ENCODE measurements at places on chromosomes 2 and 18. TPM values are rescaled to one million over a fixed set of nuclear protein-coding genes. Genes with fewer than 3 reads are reported as not detected.

The ACVR2A gene
- polyA plus RNA-seq: 6.6 TPM

The IL1RL1 gene
- polyA plus RNA-seq: 2.3 TPM

The DNAJC5G gene
- 0.02 TPM for polyA plus RNA-seq

The ASB1 gene
- 32.5 TPM for polyA plus RNA-seq

The DNAH7 gene
- polyA plus RNA-seq: 0.62 TPM

The PTMA gene
- polyA plus RNA-seq: 2,183 TPM

The PID1 gene
- 5.2 TPM for polyA plus RNA-seq

The PAX8 gene
- 0.41 TPM for polyA plus RNA-seq

DNA sequence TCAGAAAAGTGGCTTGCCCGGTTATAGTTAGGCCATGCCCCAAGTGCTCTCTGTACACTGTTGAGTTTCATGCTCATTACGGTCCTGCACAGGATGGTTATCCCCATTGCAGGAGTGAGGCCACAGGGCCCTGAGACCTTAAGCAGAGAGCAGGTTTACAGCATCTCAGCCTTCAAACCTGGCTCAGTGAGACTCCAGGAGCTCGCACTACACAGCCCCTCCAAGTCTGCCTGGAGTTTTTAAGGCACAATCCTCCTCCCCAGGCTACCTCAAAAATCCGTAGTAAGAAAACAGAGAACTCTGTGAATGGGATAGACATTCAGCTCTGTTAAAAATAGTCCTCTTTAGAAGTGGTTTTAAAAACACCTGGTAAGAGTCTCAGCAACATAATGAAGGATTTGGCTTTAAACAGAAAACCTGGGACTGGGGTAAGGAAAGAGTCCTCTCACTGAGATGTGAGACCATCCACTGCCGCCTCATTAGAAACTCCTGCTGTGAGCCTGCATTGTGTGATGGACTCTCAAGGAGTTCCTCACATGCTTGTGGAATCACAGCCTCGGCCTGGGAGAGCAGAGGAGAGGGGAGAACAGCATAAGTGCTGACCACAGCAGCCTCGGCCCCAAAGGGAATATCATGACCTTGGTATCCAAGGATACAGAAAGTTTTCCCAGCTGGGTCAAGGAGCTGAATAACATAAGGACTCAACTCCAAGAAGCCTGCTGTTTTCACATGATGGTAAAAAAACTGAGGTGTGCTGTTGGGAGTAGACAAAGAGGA is 214.8 kb downstream of the ATAD2B start:
- DNase-seq: no peak

DNA sequence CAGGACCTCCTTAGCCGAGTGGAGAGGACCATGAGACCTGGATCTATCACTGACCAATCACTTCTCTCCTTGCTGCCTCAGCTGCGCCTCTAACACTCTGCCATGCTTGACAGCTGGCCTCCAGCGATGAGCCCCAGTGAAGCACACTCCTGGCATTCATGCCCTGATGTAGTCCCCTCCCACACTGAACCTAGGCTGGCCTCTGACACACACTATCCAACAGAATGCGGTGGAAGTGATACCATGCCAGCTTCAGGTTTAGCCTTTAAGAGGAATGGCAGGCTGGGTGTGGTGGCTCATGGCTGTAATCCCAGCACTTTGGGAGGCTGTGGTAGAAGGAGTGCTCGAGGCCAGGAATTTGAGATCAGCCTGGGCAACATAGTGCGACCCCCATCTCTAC is 73.7 kb upstream of the LAPTM4A start:
- no peak for DNase-seq

DNA sequence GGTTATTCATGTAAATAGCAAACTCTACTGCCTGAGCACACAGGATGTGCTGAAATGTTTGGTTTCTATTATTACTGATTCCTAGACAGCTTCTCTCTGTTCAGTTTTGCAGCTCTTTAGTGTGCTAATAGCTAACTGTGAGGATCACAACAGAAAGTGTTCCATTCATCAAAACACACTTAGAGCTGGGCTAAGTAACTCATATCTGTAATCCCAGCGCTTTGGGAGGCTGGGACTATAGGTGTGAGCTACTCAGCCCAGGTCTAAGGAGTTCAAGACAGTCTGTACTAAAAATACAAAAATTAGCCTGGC is 63.2 kb downstream of the MOGAT1 start:
- DNase-seq: no peak

DNA sequence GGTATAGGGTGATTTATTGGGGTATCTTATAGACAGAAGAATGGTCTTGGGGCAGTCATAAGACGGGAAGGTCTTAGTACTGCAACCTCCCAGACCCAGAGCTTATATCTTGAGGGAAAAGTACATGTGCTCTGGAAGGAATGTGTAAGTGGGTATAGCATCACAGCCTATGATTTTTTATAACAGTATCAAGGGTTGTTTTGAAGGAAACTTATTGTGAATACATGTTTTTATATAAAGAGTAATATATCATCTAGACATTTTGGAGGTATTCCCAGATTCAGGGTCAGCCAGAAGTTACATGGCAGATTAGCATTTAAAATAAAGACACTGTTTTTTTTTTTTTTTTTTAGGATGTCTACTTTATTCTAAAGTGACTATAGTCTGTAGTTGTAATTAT is 47.6 kb upstream of the STON1 start:
- DNase-seq: no peak

- DNase-seq: no peak
Measured at GRCh38 chr2:44656460-44656859, 285.0 kb upstream of the SIX3 start.

DNA sequence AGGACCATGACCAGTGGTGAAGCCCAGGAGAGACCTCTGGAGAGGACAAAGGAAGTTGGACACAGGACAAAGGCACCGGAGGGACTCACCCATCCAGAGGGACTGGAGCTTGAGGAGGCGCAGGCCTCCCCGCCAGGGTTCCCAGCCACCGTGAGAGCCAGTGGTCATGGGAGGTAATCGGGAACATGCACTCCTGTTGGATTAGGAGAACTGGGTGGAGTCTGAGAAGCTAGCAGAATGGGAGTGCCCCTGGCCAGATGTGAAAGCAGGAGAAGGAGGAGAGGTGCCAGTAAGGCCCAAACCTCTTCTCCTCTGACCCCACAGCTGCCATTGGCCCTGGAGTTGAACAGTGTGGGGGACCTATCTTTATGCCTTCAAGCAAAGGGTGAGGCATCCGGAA is 20.3 kb downstream of the POU3F3 start:
- DNase-seq: no peak

DNA sequence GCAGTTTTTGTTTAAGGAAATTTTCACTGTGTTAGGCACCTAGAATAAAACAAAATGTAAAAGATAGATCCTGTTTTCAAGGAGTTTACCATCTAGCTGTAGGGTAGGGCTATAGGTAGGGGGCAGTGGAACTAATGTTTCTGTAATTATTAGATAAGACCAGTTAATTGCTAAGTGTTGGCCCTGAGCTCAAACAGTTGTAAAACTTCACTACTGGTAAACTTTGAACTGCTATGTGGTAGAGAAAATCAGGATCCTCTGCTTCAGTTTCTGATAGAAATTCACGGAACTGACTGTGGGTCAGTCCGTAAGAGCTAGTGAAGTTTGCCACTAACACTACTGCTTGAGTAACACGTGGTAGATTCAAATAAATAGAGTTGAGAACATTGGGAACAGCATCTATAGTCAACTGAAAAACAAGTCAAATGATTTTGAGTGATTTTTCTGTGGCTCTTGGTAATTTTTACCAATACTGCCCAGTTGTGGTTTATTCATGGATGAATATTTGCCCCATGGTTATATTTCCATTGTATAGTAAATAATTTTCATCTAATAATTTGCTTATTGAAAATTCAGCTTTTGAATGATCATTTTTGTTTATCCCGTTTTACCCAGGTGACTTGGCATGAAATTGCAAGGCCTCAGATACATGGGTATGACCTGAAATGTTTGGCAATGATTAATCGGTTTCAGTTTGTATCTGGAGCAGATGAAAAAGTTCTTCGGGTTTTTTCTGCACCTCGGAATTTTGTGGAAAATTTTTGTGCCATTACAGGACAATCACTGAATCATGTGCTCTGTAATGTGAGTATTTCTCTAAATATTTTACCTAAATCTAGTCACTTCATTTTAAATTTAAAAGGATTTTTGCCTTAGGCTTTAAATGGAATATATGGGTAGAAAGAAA is 26.4 kb downstream of the ELP2 start:
- DNase-seq: no peak

GRCh38 chr2:156476021-156476849 is 40.1 kb downstream of the GPD2 start:
- no peak for DNase-seq

- DNase-seq: no peak
Measured at GRCh38 chr2:10172033-10172871, 49.7 kb downstream of the RRM2 start.

- no peak for DNase-seq
Measured at GRCh38 chr2:19120181-19120580, 238.2 kb downstream of the OSR1 start.

DNA sequence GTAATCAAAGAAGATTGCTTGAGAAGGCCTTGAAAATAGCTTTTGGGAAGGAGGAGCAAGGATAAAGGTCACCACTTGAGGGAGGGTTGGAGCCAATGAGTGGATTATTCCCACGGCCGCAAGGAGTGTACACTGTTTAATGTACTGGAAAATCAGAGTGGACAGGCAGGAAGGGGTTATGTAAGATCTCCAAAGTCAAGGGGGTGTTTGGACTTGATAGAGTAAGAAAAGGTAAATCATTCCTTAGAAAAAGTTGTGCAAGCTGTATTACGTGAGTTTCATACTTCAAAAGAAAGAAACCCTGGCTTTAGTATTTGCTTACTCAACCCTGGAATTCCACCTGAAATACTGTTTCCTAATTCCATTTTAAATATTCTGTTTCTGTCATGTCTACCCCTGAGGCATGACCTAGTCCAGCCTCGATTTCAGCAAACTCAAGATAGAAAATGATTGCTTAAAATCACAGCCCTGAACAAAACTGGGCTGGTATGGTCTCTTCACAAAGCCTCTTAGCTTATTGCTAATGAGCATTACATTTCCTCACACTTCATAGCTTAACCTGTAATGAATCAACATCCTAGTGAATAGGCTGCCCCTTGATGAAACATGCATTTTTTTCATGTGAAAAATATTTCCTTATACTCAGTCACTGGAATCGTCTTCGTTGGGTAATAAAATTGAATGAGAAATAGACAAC is 1.1 kb downstream of the MREG start:
- DNase-seq: no peak

DNA sequence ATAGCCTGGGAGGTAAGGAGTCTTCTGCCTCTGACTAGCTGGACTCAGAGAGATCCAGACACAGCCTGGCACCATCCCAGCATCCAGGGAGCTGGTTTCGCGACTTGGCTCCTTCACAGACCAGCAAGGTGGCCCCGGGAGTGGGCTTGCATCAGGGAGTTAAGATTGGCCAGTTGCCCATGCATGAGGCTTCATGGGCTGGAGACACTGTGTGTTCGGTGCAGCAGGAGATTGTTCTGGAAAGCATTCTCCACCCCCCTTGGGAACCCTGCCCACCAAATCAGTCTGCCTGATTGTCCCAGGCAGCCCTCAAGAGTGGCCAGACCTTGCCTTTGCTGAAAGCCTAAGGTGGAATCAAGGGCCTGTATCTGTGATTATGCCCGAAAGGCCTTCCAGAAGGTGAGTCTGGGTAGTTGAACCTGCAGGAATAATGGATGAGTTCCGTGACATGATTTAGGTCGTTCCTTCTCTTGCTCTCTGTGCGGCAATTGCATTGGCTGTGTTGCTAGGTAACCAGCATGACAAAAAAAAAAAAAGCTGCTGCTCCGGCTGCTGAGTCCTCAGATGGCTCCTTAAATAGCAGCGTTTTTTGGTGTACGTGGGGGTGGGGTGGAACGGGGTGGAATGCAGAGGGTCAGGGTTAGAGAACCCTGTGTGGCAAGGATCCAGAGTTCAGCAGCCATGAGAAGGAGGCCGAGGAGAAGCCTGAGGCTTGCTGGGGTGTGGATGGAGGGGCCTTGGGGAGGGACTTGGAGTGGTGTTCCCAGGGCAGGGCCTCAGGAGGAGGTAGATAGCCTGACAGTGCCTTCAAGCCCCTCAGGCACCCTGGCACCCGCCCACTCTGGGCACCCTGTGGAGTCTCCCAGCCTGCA is 93.0 kb upstream of the MCFD2 start:
- DNase-seq: no peak

DNA sequence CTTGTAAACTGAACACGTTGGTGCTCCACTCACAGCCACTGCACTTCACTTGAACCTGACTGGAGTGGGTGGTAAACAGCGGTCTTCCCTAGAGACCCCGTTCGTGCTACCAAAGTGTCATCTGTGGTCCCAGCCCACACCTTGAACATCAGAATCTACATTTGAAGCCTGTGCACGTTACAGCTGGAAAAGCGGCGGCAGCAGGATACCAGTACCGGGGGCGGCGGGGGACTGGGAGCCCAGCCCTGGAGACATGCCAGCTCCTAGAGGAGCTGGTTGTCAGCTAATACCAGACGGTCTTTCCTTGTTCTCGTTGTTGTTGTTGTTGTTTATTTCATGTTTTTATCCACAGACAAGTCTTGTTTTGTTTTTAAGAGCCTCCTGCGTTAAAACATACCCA is 156.7 kb downstream of the WDSUB1 start:
- no peak for DNase-seq

DNA sequence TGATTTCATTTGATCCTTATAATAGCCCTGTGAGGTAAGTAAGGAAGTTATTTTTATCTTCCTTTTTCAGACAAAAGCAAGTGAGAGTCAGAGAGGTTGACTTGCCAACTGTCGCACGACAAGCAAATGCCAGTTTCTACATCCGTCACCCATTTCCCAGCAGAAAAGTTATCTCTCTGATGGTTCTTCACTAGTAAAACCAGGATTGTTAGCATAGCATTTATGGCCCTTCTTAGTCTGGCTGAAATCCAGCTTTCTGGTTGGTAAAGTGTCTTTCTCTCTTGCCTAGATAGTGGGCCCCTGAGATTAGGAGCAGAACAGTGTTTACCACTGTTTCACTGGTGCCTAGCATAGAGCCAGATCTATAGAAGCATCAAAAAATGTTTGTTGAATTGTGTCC is 7.1 kb upstream of the XDH start:
- no peak for DNase-seq

- no peak for DNase-seq
Measured at GRCh38 chr2:95551055-95551568, 40.7 kb upstream of the TRIM43 start.

GRCh38 chr2:203691149-203691548 is 15.3 kb upstream of the CD28 start:
- no peak for DNase-seq

DNA sequence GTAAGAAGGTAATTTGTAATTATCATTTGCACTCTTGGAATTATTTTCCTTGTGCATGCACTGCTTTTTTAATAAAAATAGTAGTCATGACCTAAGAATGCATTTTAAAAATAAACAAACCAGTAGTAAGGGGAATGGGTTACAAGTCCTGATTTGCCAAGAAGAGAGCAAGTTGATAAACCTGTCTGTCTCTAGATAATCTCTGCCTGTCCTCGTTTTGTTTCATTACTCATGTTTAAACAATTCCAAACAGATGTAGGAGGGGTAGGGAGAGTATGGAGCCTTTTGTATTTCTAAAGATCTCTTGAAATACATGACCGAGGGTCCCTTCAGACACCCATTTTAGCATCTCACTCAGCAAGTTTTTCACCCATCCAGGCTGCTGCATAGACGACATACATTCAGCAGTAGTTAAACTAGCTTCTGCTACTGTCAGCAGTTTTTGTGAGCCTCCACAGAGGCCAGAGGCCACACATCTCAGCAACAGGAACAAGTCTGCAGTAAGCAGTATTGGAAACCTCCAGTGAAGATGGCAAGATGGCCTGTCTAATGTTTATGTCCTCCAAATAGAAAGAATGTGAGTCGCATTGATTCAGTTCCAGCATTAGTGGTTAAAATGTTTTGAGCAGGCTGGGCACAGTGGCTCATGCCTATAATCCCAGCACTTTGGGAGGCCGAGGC is 2.3 kb upstream of the EXOC6B start:
- no peak for DNase-seq

Data from thymus (tissue), 14 donors.